ENCODE measurements at places on chromosomes 3 and 15.

GRCh38 chr3:101123081-101123480 lies 129.9 kb upstream of the ABI3BP start:
- DNase-seq, result no peak

- no peak for DNase-seq
Observed at GRCh38 chr15:48802867-48803266, 8.0 kb downstream of the CEP152 start.

- no peak for DNase-seq
Observed at GRCh38 chr3:101119535-101119934, 126.3 kb upstream of the ABI3BP start.

GRCh38 chr3:94081884-94082283 lies 19.0 kb downstream of the NSUN3 start:
- DNase-seq, result no peak

DNA sequence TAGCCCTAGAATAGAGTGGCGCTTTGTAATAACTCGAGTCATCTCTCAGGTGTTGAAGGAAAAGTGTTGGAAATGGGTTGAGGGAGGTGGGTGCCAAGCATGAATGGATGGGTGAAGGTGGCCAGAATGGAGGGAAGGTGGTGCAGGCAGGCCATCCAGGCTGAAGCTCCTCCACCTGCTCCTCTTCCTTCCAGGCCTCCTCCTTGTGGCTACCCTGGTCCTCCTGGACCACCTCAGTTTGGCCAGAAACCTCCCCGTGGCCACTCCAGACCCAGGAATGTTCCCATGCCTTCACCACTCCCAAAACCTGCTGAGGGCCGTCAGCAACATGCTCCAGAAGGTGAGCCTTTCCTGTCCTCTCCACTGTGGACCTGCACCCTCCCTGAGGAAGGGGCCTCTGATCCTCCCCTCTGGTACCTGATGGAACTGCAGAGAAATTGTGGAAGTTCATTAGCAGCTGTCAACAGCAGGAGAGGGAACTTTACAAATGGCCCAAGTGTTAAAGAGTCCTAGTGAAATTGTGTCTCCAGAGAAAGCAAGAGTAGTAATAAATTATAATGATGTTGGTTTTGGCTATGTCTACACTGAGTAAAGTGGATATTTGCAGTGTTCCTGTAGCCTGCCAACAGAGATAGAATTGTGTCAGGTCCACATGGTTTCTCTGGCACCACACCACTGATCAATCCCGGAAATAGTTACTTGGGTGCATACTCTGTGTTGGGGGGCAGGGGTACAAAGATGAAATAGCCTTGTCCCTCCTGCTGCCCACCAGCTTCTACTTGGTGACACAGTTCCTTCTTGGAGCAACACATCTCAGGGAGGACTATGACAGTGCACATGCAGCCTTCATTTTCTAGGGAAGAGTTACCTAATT lies 1.6 kb downstream of the IL12A start:
- DNase-seq, result no peak

- no peak for DNase-seq
Observed at GRCh38 chr3:138442433-138442832, 8.0 kb downstream of the ESYT3 start.

DNA sequence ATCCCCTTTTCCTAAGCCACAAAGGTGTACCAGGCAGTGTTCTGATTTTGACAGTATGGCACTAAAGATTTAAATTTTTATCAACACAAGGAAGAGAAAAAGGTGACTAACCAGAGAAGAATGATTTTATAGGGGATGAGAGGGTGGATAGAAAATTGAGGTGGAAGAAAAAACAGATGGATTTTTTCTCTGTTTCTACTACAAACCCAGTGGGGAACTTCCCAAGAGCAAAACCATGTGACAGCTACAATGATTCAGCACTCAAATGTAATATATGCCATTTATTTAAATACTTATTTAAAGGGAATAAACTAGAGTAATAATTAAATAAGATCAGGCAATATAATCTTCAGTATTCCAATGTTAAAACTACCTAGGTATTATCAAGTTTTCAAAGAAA lies 11.1 kb downstream of the DCUN1D1 start:
- no peak for DNase-seq

DNA sequence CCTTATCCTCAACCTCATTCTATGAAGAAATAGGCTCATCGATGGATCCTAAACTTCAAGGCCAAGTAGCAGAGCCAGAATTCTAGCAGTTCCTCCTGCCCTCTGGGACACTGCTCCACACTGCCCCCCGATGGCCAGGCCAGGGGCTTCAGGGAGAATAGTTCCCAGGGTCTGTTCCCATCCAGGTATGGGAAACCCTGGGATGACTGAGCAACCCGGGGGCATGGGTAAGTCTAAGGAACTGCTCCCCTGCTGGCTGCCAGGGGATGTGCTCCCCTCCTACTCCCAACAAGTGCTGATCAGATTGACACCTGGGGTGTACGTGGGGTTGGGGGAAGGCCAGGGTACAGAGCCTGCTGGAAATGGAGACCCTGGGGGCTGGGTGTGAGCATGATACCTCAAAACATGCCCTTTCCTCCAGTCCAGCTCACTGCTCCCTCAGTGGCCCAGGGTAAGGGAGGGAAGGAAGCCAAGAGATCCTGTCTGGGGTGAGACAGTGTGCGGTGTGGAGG lies 7.6 kb downstream of the ULK3 start:
- peak; percentile 42 for DNase-seq

DNA sequence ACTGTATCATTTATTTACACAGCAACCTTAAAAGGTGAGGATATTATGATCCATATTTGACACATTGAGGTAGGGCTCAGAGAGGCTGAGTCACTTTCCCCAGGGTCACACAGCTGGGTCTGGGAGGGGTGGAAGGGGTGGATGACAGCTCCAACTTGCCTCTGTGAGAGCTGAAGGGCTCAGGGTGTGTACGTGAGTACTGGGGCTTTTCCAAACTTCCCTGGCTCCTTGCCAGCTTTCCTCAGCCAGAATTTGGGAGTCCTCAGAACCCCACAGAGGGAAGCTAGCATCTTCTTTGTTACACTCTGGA lies 58.3 kb upstream of the SLC6A11 start:
- DNase-seq, result no peak

DNA sequence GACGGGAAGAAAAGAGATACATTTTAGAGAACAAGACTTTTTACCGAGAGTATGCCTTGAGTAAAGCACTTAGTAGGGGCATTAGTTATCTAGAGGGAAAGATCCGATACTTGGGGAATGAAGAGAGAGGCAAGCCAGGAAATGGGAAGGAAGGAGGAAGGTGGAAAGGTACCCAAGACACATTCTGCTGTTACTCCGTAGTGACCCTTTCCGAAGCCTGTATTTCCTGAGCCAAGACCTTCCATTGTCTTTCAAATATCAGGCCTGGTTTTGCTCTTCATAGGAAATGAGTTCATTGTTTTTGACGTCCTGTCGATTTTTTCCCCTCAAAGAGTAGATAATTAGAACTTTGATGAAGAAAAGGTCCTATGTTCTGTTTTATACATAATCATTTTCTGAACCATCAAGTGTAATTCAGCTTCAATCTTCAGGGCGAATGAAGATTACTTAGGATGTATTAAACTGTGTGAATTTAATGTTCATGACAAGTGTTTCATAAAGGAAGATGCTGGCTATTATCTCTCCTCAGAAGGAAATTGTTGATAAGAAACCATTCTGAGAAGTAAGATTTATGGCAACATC lies 95.7 kb downstream of the PPM1L start:
- DNase-seq, result no peak

GRCh38 chr15:31365655-31366127 lies 39.1 kb downstream of the KLF13 start:
- peak; percentile 79 for DNase-seq

GRCh38 chr3:120622870-120623726 lies 27.0 kb downstream of the NDUFB4 start:
- DNase-seq, result no peak

DNA sequence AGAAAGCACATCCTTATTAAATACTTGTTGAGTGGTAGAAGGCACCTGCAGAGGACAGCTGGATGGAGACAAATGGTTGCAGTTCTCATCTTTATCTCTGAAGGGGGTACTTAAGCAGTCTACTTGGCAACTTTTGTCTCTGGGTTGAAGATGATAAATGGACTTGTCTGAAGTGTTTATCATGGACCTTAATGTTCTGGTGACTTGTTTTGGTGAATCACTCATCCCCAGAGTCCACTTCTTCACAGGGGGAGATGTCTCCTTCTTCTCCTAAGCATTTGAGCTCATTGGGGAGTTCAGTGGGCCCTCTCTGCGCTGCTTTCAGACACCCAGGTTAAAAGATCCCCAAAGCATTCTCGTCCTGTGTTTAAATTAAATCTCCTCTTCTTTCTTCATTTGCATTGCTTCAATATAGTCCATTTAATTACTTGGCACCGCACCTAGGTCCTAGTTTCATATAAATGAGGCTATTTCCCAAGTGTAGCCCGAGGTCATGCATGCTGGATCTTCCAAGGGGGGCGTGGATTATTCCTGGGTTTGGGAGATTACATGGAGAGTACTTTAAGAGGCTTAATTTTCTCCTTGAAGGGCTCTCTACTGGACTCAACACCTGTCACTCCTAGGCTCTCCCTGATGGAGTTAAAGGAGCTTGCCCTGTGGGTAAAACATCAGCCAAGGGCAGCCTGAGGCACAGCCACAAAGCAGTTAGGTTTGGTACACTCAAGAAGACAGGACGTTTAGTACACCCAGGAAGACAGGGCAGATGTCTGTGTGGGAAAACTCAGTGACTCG lies 239.3 kb upstream of the C2CD4B start:
- DNase-seq, result no peak

DNA sequence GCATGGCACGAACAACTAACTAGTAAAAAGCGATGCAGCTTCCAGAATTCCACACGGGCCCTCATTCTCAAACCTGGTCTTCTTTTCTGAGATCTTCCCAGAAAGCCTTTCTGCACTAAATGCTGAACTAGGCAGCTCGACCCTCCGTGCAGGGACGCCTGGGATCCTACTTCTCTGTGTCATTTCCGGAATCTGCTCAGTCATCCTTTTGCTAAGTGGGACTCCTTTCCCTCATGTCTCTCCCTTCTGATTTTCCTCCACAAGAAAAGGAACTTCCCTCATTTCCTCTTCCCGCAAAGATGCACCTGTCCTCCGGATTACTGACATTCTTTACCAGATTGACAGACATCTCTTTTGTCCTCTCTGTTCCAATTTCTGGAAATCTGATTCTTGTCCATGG lies 9.2 kb upstream of the HES1 start:
- DNase-seq, result no peak

DNA sequence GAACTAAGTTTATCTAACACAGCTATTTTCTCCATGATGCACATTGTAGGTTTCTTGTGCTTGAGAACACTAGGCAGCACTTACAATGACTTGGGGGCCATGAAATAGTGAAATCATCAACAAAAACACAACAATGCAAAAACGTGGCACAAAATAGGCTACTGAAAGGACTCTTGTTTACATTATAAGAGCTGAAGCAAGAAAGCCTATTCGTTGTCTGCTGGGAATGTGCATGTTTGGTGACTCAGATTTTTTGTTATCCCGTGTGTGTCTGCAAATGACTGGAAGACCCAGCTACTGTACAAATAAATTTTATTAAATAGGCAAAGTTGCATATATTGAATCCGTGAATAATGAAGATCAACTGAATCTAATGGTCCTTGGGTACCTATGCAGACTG lies 85.0 kb downstream of the TCF12 start:
- DNase-seq, result no peak

- no peak for DNase-seq
Observed at GRCh38 chr3:58047826-58048225, 39.6 kb downstream of the FLNB start.

DNA sequence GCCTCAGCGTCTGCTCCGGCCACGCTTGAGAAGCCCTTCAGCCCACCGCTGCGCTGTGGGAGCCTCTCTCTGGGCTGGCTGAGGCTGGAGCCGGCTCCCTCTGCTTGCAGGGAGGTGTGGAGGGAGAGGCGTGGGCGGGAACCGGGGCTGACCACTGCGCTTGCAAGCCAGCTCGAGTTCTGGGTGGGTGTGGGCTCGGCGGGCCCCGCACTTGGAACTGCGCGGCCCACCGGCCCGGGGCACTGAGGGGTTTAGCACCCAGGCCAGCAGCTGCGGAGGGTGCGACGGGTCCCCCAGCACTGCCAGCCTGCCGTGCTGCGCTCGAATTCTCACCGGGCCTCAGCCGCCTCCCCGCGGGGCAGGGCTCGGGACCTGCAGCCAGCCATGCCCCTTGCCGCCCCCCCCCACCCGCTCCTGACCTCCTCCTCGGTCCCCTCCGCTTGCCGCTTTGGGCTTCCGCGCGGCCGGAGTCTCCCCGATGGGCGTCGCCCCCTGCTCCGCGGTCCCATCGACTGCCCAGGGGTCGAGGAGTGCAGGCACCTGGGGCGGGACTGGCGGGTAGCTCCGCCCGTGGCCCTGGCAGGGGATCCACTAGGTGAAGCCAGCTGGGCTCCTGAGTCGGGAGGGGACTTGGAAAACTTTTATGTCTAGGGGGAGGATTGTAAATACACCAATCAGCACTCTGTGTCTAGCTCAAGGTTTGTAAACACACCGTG lies 106.7 kb downstream of the RAP2B start:
- DNase-seq, result no peak

- DNase-seq, result peak; percentile 5
Observed at GRCh38 chr15:62306851-62307504, 141.9 kb upstream of the C2CD4B start.

GRCh38 chr3:1734494-1735122 lies 364.1 kb upstream of the CNTN4 start:
- no peak for DNase-seq

DNA sequence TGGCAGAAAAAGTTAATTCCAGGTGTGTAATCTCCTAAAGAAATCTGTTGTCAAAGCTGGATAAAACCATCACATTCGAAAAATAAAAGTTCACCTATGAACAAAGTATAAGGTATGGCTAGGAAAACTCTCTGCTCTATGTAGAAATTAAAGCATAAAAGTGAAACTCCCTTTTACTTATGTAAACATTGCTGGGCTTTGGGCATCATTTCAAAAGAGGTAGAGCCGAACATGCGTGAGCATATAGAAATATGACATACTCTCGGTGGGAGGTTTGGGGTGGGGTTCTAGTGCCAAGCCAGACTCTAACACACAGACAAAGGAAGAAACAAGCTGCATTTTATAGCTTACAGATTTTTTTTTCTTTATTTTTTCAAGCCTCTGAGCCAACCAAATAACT lies 306.8 kb upstream of the ATP11B start:
- DNase-seq, result no peak

DNA sequence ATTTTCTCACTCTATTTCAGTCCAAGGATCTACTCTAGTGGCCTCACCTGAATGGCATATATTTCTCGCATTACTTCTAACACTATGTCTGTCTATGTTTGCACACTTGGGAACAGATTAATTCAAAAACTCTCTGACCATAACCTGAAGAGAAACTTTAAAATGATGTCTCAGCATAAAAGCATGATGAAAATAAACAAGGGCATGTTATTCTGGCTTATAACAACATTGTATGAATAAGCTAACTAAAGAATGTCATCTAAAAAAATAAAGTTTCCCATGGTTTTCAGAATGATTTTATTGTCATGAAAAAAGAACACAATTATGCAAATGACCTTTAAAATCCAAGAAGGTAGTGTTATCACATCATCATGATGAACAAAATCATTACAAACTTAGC lies 85.5 kb upstream of the ROBO2 start:
- DNase-seq, result no peak

- DNase-seq, result no peak
Observed at GRCh38 chr15:70341566-70341965, 243.8 kb upstream of the TLE3 start.

GRCh38 chr3:46122091-46122490 lies 86.0 kb downstream of the CCR1 start:
- no peak for DNase-seq

- no peak for DNase-seq
Observed at GRCh38 chr3:81967393-81967792, 205.9 kb upstream of the GBE1 start.
